CD4-positive, alpha-beta T cell treated with Interleukin-17A for 1 hour (primary cell): ENCODE measurements at places on chromosomes 3 and 15.

DNA sequence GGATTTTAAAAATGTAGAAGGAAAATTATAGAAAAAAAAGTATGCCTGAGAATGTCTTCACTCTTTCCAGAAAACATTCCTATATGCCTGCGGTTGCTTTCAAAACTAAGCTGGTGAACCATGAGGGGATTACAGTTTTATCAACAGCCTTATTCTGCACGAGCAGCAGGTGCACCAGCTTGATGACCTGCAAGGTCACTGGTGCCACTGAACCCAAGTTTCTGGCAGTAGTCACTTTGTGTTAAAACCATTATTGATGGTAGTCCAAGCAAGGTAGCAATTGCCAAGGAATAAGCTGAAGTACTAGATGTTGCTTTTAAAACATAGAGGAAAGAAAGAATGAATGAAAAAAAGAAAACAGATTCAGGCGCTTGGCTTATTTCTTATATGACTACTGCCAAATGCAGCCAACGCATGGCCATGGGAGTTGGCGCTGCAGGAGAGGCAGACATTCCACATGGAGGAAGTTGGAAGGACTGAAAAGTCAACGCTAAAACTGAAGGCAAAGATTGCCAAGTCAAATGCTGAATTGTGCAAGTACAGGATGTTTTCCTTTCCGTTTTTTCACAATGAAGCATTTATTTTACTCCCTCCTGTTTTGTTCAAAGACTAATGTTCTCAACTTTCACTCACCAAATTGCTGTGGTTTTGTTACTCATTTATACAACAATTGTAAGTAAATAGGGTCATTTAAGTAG, 601.4 kb downstream of the CADM2 start:
- DNase-seq = no peak

- no peak for DNase-seq
Measured at GRCh38 chr3:135141160-135141559, 346.1 kb downstream of the EPHB1 start.

- DNase-seq = no peak
Measured at GRCh38 chr3:8773941-8774542, 4.6 kb upstream of the OXTR start.

- no peak for DNase-seq
Measured at GRCh38 chr3:196108075-196108743, 26.3 kb upstream of the TFRC start.

DNA sequence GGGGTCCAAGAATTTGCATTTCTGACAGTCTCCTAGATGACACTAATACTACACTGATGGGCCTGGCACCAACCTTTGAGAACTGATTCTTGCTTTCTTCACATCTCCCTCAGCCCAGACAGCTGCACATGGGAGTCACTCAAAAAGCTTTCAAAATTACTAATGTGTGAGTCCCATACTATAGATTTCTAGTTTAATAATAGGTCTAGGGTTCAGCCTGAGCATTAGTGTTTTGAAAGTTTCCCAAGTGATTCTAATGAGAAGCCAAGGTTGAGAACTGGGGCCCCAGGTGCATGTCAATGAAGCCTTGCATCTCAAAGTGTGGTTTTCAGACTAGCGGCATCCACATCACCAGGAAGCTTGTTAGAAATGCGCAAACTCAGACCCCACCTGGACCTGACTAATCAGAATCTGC, 159.9 kb upstream of the CMC1 start:
- no peak for DNase-seq
